CD4-positive, alpha-beta T cell treated with Interleukin-17A for 1 hour (primary cell): ENCODE measurements at places on chromosomes 13 and 19.
A peak's percentile ranks its signal among the peaks of the same experiment; 100 is the strongest.

- no peak for DNase-seq
These were observed 98.2 kb downstream of the ING1 start for GRCh38 chr13:110811771-110812120.

GRCh38 chr13:39779337-39780265 is 124.1 kb downstream of the COG6 start:
- DNase-seq = peak; percentile 55

DNA sequence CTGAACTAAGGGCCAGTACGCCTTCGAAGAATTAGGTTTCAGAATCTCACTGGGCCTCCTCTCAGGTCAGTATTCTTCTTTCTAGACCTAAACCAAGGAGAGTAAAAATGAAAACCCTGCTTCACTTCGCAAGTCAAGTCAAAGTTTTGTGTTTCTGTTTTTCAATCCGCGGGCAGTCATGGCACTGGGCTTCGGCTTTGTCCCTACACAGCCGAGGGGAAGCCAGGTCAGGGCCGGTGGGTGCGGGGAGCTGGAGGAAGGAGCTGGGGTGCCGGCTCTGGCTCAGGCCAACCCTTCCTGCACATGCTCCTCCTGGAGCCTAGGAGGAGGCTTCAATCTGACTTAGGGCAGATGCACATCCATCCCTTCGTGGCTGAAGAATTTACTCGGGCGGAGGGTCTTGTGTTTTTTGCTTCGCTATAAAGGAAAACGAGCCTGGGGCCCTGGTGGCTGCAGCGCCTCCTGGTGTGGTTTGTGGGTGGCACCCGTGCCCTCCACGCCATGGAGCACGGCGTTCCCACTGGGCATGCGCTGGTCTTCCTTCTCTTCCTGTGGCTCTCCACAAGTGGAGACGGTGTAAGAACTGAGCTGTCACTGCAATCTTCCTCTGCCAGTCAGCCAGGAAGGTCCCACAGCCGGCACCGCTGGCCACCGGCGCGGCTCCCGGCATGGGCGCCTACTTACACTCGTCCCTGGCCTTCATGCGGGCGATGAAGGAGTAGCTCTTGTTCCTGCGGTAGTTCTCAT is 22.5 kb downstream of the C19orf44 start:
- DNase-seq = no peak

DNA sequence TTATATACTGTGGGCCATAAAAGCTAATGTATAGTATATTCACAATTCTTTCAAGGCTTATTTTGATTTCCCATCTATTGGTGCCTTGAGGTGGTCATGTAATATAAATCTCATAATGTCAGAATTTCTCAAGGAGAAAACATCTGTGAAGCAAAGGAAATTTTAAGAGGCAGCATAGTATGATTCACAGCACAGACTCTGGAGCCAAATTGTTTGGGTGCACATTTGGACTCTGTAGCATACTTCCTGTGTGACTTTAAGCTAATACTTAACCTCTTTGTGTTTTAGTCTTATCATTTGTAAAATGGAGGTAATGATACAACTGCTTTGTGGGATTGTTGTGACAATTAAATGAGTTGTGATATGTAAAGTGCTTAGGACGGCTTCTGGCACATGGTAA is 67.6 kb downstream of the PIBF1 start:
- DNase-seq = no peak

GRCh38 chr19:7224209-7224686 is 70.0 kb downstream of the INSR start:
- DNase-seq = no peak

DNA sequence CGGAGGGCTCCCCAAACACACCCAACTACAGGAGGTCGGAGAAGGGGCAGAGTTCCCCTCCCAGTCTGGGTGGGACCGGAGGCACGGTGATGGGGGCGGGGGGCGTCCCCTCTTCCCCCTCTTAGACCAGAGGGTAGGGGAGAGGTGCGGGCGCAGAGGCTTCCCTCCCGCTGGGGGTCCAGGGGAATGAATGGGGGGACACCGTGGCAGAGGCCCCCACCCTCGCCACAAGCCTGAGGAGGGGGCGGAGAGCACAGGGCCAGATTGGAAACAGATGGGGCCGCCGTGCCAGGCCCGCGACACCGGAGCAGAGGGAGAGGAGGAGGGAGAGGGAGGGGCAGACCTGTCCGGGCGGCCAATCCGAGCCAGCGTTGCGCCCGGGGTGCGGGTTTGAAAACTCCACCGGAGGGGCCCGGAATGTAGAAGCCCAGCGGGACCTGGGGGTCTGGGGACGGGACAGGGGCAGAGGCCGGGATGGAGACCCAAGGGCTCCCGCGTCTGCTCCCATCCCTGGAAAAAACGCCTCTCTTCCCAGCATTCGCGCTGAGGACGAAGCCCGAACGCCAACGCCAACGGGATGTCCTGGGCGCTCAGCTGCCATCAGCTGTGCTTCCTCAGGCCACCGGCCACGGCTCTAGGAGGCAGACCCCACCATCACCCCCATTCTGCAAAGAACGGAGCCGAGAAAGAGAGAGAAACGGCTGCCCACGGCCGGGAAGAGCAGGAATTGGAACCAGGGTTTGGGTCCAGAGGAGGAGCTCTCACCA is 46.8 kb downstream of the PTPRS start:
- no peak for DNase-seq

- no peak for DNase-seq
These were observed 138.9 kb downstream of the OLFM4 start for GRCh38 chr13:53167561-53167960.

DNA sequence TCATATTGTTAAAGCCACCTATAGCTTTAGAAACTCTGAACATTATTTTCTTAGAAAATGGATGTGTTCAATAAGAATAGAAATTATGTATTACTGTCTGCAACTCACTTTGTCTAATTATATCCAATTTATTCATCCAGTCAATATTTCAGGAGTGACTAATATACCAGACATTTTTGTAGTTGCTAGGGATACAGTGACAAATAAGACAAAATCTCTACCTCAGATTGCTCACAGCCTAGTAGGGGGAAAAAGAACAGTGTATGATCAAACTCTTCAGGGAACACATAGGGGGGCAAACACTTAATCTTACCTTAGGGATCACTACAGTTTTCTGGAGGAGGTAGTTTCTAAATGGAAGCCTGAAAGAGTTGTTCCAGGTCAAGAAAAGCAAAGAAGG is 8.6 kb downstream of the BRCA2 start:
- no peak for DNase-seq

- no peak for DNase-seq
These were observed 7.1 kb downstream of the MATK start for GRCh38 chr19:3778899-3779723.

DNA sequence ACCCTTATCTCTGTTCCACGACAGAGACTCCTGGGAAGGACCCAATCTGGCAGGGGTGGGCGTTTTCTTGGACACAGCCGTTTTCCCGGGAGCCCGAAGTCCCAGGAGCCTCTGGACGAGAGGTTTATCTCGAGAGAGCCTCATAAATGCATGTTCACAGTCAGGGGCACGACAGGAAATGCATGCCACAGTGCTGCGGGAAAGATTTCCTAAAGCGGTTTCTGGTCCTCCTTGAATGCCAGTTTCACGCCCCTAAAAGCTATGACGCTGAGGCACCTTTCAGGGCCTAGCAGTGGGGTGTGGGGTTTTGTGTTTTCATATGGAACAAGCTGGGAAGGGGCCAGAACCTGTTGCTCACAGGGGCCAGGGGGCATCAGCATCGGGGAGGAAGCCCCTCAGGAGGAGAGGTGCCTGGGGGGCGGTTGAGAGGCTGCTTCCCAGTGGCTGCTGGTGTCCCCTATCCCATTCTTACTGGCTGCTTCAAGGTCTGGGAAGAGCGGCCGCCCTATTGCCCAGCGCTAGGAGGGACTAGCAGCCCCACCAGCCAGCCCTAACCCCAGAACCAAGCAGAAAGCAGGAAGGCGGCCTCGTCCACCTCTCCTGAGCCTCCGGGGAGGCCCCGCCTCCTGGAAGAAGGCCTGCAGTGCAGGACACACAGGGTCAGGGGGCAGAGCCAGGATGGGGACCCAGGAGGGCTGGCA is 157.0 kb downstream of the KDM4B start:
- DNase-seq = no peak

- DNase-seq = no peak
These were observed 30.3 kb downstream of the ADPRHL1 start for GRCh38 chr13:113422807-113423519.

DNA sequence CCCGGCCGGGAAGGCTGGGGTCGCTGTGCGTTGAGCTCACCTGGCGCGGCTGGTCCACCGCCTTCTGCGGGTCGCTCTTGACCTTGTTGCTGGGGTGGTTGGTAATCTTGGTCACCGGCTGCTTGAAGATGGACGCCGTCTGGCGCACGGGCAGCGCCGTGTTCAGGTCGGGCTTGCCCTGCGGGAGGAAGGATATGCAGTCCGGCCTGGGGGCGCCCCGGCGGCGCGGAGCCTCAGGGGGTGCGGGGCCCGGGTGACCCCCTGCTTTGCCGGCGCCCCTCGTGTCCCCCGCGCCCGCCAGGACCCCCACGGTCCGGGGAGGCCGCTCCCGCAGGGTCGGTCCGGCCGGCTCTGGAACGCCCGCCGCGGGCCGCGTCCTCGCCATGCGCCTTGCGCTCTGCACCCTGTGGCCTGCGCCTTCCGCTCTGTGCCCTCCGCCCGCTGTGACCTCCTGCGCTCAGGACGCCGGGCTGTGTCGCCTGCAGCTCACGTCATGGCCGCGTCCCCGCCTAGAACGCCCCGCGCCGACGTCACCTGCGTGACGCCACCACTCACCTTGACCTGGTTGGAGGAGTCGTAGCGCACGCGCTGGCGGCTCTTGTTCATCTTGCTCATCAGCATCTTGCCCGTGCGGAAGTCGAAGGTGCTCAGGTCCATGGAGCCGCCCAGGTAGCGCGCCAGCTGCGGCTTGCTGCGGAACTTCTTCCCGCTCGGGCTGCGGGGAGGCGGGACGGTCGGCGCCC is 8.0 kb downstream of the MBD3 start:
- DNase-seq = no peak

- no peak for DNase-seq
These were observed 24.0 kb upstream of the ZNF573 start for GRCh38 chr19:37803249-37803840.

DNA sequence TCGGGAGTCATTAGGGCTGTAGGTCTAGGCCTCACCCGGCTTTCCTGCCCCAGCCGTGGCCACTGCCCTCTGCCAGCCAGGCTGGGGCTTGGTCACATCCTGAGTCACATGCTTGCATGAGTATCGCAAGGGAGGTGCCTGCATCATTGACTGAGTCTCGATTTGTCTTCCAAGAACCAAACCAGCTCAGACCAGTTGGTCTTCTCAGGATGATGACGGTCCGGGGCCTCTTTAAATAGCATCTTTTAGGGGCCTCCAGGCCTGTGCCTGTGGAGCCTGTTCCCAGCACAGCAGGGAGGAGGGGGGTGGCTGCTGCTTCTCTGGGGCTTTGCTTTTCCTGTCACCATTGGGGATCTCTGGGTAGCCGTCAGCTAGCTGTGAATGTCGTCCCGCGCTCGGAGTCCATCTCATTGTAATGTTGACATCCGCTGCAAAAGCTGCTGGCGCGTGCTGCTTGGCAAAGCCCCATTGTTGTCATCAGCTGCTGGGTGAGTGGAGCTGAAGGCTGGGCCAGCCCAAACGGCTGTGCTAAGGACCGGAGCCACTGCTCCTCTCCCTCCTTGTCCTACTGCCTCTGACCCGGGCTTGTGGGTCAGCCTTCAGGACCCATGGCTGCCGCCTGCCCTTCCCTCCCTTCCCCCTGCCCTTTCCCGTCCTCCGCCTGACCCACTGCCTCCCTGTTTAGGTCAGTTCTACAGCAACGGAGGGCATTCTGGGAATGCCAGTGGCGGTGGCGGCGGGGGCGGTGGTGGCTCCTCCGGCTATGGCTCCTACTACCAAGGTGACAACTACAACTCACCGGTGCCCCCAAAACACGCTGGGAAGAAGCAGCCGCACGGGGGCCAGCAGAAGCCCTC is 14.3 kb upstream of the QTRT1 start:
- no peak for DNase-seq

- no peak for DNase-seq
These were observed 366.4 kb upstream of the SPRY2 start for GRCh38 chr13:80707000-80707983.

DNA sequence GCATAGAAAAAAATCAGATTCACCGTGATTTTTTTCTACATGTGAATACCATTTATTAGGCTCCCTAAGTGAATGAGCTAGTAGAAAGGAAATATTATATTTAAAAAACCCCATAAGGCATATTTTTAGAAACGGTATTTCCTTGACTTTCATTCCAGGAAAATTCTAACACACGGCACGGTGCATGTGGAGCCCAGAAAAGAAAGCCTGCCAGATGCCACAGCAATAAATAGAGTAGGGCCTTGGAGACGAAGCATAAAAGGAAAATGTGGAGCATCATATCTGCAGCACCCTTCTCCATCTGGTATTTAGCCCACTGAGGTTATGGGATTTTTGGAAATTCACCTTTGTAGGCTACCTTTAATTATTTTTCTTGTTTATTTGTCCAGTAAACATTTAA is 314.4 kb downstream of the ENOX1 start:
- DNase-seq = no peak

DNA sequence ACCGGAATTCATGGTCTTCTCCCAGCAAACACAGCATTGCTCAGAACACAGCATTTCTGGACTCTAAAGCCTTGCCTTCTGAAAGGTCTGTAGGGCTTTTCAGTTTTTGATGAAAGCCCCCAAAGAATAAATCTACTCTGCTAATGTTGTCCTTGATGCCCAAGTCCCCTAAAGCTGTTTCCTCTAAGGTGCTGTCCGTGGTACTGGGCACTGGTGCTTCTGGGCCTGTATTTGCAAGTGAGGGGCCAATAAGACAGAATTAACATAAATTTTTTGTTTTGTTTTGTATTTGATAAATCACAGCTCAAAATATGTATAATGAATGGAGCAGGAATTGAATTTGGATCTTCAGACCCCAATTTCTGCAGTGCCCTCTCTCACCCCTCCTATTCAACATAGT is 12.1 kb upstream of the LGALS13 start:
- DNase-seq = no peak
